Hindlimb muscle (tissue), 1 donor: ENCODE measurements at places on chromosomes 2 and 18. TPM values are rescaled to one million over a fixed set of nuclear protein-coding genes. Genes with fewer than 3 reads are reported as not detected.

The HOXD1 gene
- 0.57 TPM for polyA plus RNA-seq

DNA sequence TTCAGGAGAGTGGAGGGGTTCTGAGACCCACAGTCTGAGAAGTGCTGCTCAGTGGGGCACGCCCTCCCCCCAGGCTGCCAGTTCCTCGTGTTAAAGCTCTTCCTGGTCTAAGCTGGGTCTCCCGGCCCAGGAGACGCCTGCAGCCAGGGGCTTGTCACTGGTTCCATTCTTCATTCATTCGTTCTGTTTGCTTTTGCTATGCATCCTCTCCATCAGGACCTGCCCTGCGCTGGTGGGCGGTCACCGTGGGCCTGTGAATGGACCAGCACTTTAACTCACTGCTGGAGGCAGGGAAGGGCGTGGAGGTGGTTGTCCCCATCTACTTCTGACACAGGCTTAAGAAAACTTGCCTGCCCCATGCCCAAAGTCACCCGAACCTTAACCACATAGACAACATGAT is 272.8 kb upstream of the HDAC4 start:
- DNase-seq = no peak

DNA sequence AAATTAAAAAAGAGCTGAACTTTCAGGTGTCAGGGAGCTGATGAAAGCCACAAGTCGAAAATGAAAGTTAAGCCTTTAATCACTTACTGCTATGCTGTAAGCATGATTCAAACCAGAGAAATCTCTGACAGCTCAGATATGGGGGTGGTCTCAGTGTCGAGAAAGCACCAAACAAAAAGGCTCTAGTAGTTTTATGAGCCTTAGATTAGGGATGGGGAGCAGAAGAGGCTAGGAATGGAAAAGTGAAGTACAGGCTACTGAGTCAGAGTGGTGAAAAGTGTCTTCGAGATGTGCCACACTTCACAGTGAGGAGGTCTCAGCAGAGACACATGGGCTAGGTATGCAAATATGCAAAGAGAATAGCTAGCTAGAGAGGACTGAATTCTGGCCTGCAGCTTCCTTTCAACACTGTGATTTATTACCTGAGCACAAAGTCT is 482.2 kb downstream of the SPAG16 start:
- no peak for DNase-seq

GRCh38 chr2:219245148-219245898 is at the start of the genes GLB1L and STK16:
TSS of gene GLB1L (minus strand) at chr2:219245444. CDS start at chr2:219243573, 1,871 bp downstream.
TSS of gene STK16 (plus strand) at chr2:219245479. CDS start at chr2:219246000, 521 bp downstream.
- peak; percentile 94 for DNase-seq

The ARHGAP25 gene
- 3.7 TPM for polyA plus RNA-seq

DNA sequence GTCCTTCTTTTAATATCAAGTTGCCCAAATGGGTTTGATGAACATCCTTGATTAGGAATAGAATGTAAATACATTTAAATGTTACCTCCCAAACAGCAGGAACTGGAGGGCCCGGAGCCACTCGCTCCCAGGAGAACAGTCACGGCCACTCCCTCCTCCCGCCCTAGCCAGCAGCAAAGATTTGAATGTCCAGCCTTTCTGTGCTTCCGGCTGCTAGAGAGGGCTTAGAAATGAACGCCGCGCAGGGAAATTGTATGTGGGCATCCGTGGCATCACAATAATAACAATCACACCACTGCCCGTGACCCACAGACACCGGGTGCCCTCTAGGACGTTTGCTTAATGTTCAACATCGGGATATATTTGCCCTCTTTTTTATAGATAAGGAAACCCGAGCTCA is 164.9 kb upstream of the SALL3 start:
- DNase-seq = no peak

GRCh38 chr2:168147830-168148794 is 99.3 kb downstream of the STK39 start:
- DNase-seq = no peak

DNA sequence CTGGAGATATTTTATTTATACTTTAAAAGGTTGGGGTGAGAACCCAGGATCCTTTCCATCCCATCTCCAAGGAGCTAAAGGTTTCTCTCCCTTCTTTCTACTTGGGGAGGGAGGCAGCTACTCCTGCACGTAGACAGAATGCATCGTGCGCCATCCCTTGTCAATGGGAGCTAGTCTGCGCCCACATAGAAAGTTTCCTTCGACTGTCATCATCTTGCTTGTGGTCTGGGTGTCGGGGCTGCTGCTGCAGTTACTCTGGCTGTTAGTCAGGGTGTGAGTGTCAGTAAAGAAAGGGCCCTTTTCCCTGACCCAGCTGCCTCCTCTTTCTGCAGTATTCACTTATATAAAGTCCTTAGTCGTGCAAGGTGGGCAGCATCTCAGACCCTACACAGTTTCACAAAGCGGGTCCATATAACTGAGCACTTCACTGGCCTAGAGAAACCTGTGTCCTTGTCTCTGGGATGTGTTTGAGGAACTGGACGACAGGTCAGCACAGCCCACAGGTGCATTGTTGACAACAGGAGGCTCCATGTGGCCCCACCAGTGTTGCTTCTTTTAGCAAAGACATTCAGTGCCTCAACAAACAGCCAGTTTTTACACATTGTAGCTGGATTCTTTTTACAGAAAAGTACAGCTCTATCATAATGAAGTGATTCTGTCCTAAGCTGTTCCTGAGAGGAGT is 22.4 kb downstream of the NPAS2 start:
- no peak for DNase-seq

DNA sequence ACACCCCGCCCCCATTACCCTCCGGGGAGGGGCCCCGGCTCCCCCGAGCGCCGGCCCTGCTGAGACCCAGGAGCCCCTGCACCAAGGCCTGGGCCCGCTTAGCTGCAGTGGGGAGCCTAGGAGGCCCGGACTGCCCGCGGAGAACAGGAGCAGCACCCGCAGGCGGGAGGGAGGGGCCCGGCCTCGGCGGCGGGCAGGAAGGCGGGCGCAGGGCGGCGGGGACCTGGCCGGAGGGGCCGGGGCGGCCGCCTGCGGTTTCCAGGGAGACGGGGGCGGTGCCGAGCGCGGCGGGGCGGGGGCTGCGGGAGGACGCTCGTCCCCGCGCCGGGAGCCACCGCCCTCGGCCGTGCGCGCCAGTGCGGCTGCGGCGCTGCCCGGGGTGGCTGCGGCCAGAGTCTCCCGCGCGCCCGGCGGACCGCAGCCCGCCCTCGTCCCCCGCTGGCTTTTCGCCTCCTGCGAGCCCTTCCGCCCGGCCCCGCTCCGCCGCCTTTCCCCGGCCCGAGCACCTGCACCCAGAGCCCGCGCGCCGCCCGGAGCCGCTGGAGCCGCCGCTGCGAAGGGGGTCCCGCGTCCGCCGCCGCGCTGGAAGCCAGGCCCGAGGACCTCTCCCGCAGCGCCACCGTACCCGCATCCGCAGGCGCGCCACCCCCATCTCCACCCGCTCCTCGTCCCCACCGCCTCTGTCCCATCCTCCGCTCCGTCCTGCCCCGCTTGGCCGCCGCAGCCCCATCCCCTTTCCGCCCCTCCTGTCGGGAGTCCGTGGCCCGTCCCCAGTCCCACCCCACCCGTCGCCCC is 17.2 kb downstream of the GPC1 start:
- DNase-seq = peak; percentile 54

GRCh38 chr18:76131738-76132137 is 363.3 kb downstream of the ZNF516 start:
- DNase-seq = no peak

- DNase-seq = no peak
These were observed 28.6 kb downstream of the MARCO start for GRCh38 chr2:118970396-118971135.
